ENCODE measurements at places on chromosomes 7 and 10.

- DNase-seq: no peak
Measured at GRCh38 chr7:132825932-132826835, 249.9 kb upstream of the PLXNA4 start.

- DNase-seq: no peak
Measured at GRCh38 chr7:116772926-116773749, 89.2 kb upstream of the CAPZA2 start.

DNA sequence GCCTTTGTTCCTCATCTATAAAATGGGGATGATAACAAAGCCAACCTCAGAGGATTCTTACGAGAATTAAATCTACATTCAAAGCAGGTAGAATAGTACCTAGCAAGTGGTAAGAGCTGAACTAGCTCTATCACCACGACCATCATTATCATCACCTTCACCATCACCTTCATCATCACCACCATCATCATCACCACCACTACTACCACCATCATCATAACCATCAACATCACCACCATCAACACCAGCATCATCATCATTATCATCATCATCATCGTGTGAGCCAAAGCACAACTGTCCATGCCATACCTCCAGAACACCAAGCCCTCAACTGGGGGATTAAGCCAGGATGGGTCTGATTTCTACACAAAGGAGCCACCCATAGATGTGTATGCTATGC, 206.8 kb downstream of the GRID1 start:
- DNase-seq: no peak

DNA sequence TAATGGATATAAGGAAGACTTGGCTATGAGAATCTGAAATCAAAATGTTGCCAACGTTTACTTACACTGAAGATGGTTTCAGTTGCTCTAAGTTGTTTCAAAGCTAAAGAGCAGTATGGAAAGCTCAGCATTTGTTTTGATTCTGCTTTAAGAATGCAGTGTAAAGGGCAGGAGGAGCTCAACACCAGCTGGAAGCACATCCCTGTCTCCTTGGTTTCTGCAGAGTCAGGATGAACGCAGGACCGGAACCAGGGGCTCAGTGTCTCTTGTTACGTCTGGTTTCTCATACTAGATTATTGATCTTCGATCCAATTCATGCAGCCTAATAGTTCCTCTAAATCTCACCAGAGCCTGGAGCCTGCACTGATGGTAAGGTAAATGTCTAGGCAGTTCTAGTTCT, 24.1 kb downstream of the ZRANB1 start:
- no peak for DNase-seq

GRCh38 chr7:127665922-127666321, 13.9 kb downstream of the SND1 start:
- no peak for DNase-seq

GRCh38 chr7:36683111-36683510, 41.2 kb downstream of the AOAH start:
- DNase-seq: no peak

GRCh38 chr7:690478-691360, 35.8 kb upstream of the DNAAF5 start:
- no peak for DNase-seq

DNA sequence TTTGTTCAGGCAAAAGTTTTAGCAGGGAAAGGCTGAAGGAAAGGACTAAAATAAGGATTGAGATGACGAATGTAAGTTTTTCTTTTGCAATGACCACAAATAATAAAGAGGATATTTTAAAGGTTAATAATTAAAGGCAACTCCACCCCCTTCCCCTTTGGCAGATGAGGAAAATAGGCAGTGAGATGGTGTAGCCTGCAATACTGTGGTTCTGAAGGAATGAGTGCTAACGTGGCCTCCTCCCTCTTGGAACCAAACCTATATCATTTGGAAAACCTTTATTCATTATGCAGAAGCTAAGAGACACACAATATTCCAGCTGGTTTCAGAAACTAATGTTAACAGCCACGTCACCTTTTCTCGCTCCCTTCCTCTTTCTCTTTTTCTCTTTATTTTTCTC, 70.9 kb upstream of the COL1A2 start:
- no peak for DNase-seq

GRCh38 chr10:17005621-17006566, 123.7 kb downstream of the CUBN start:
- no peak for DNase-seq

GRCh38 chr7:132200141-132200540, 376.1 kb downstream of the PLXNA4 start:
- DNase-seq: no peak

DNA sequence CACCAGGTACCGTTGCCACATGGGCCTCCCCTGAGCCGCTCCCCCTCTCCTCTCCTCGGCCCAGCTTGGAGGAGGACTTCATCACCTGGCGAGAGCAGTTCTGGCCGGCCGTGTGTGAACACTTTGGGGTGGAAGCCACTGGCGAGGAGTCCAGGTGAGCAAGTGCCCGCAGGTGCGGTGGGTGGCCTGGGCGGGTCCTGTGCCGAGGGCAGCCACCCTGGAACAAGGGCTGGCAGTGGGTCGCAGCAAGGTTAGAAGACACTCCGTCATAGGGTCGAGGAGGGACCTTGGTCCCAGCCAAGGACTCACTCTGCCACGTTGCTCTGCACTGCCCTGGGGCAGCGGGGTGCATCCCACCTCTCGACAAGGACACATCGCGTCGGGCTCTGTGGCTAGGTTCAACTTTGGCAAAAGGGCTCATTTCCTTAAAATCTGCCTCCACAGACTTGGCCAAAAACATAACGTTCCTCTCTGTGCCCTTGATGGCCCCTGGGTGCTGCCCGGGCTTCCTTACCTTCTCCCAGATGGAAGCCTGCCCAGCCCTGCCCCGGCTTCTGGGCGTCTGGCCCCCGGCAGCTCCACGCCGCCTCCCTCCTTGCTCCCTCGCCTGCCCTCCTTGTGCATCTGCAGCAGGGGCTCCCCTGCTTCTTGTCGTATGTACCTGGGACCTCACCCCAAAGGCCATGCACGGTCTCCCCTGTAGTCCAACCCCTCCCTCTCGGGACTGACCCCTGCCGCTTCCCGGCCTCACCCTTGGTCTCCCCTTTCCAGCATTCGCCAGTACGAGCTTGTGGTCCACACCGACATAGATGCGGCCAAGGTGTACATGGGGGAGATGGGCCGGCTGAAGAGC, 12.7 kb downstream of the TMEM120A start:
- no peak for DNase-seq

- no peak for DNase-seq
Measured at GRCh38 chr10:121654021-121654545, 55.8 kb upstream of the FGFR2 start.

DNA sequence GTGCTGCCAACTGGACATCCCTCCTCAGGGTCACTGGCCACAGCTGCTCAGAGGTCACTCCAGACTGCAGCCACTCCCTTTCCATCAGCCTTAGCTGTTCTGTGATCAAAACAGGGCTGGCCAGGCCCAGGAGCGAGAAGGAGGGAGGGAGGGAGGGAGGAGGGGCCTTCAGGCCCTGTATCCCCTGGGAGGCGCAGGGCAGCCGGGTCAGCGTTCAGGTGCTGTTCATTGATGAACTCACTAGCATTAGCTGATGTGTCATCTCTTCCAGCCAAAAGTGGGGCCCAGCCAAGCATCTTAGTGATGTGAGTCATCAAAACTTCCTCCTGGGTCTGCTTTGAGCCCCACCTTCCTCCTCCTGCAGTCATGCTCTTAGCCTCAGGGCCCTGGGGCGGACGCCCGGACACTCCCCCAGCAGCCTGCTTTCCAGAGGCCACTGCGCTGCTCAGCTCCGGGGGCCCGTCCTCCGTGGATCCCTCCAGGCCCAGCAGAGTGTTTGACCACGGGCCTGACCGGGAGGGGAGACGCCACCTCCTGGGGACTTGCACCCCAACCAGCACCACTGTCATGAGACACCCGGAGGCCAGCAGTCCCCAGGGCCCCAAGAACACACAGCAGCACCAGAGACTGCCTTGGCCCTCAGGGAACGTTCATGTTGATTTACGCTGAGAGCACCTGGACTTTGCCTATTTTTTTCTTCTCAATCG, 149.2 kb downstream of the PRKAG2 start:
- no peak for DNase-seq

All from NCI-H1930 (cell line).